ENCODE measurements at places on chromosomes 11 and 22.

DNA sequence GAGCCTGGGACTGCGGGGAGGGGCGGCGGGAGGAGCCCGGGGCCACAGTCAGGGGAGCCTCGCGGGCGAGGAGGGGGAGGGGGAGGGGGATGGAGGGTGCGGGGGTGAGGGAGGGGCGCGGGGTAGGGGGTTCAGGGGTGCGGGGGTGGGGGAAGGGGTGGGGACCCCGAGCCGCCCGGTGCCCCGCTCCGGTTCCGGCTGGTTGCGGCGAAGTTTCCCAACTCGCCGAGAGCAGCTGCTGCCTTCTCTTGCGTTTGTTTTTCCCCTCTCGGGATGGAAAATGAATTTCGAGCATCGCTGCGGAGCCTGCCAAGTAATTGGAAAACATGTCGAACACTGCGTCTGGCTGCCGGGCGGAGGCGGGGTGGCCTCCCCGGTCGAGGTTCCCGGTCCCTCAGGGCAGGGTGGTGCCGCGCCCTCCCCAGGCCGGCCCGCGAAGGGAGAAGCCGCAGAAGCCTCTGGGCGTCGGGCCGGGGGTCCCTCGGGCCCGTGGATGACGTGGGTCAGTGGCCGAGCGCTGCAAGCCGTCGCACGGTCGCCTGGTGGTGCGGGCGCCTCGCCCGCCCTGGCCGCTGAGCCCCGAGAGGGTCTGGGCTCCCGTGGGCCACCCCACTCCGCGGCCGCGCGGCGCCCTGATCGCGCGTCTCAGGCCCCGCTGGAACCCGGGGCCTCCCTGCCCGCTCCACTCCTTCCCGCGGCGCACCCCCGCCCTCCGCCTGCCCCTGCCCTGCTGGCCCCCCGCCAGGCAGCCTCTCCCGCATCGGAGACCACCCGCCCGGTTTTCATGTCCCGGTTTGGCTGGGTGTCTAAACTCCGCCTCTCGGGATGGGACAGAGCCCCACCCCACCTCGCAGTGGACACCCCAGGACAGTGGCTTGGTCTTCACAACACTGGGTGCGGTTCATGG lies 12.1 kb downstream of the SPATA19 start:
- DNase-seq: no peak

- no peak for DNase-seq
These were observed 6.3 kb downstream of the OVOL1 start for GRCh38 chr11:65793144-65793581.

- DNase-seq: no peak
These were observed 347.8 kb upstream of the PLET1 start for GRCh38 chr11:112608509-112608908.

DNA sequence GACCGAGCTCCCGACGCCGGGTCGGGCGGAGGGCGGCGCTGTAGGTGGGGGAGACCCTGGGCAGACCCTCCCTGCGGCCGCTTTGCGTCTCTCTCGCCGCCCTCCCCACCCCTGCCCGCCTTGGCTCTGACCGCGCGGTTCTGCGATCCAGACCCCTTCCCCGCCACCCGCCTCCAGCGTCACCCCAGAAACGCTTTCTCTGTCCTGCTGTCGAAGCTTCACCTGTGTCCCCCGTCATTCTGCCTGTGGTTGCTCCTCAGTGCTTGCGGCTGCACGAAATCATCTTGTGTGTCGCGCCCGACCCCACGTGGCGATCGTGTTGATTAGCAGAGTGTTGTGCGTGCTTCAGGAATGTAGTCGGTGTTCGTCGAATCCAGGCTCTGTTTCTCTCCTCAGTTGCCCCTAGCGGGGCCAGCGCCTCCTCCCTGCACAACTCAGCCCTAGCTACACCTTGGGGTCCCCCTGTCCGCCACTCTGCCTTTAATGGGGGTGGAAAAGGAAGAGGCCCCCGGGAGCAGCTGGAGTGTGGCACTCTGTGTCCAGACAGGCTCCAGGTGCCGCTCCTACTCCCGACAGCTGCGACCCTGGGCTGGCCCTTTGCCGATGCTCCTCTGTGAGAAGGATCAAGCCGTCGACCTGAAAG lies 851 bp downstream of the PTDSS2 start:
- no peak for DNase-seq

- DNase-seq: no peak
These were observed at the start of gene POU2AF2 for GRCh38 chr11:111245425-111245824. Gene POU2AF2 (plus strand): TSS chr11:111245725. CDS start chr11:111245854, 129 bp downstream.

- DNase-seq: no peak
These were observed 16.4 kb upstream of the SHANK2 start for GRCh38 chr11:71268706-71269321.

GRCh38 chr11:92651159-92651558 lies 318.3 kb upstream of the MTNR1B start:
- DNase-seq: no peak

- peak; percentile 74 for DNase-seq
These were observed 8.1 kb downstream of the PARVB start for GRCh38 chr22:44032126-44032730.

GRCh38 chr11:25886036-25886435 lies 445.9 kb upstream of the ANO3 start:
- DNase-seq: no peak

DNA sequence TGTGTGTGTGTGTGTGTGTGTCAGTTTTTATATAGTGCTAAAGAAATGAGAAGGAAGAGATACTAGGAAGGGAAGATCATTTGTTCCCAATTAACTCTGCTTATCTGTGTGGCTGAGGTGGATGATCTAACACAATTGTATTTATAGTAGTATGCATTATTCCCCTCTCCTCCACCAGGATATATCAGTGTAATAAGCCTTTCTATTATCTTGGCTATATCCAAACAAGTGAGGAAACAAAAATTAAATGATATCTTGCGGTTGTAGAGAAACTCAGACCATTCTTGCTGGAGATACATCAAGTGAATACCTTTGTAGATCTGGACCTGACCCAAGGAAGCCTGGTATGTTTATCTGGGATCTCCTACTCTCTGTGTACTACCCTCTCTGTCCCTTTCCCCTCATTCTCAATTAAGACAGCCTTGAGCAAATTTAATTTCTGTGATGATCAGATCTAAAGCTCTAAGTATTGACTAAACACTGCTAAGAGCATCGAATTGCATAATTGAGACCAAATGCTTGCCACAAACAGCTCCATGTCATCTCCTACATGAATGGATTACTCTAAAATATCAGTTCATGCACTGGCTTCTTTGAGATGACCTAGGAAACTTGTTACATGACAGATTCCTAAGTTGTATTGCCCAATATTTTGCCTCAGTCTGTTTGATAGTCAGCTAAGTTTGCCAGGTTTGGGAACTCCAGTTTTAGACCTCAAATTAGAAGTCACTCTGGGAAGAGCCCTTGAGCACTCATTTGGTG lies 185.3 kb upstream of the CTSC start:
- no peak for DNase-seq

- no peak for DNase-seq
These were observed 77.3 kb downstream of the PIWIL3 start for GRCh38 chr22:24697172-24697571.

- no peak for DNase-seq
These were observed 56.1 kb downstream of the PTPRJ start for GRCh38 chr11:48036466-48036865.

- peak; percentile 61 for DNase-seq
These were observed 59.6 kb downstream of the PISD start for GRCh38 chr22:31602259-31602952.

- no peak for DNase-seq
These were observed 1108.7 kb downstream of the BRD1 start for GRCh38 chr22:48718818-48719500.

- no peak for DNase-seq
These were observed 323.3 kb downstream of the TENM4 start for GRCh38 chr11:79117488-79117887.

- peak; percentile 50 for DNase-seq
These were observed 43.3 kb downstream of the USP35 start for GRCh38 chr11:78231962-78232501.

DNA sequence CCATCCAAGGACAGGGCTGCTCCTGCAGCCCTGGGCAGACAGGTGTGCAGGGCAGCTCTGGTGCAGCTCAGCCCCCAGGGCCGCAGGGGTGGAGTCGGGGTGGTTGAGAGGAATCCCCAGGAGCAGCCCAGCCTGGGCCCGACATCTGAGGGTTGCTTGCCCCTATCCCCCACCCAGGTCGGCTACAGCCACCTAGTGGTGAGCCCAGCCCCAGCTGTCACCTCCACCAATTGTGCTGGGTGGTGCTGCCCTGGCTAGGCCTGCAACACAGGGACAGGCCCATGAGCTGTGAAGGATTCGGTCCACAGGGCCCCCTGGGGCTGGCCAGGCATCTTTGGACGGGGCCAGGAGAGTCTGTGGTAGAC lies 29.6 kb downstream of the RTN4R start:
- DNase-seq: no peak

DNA sequence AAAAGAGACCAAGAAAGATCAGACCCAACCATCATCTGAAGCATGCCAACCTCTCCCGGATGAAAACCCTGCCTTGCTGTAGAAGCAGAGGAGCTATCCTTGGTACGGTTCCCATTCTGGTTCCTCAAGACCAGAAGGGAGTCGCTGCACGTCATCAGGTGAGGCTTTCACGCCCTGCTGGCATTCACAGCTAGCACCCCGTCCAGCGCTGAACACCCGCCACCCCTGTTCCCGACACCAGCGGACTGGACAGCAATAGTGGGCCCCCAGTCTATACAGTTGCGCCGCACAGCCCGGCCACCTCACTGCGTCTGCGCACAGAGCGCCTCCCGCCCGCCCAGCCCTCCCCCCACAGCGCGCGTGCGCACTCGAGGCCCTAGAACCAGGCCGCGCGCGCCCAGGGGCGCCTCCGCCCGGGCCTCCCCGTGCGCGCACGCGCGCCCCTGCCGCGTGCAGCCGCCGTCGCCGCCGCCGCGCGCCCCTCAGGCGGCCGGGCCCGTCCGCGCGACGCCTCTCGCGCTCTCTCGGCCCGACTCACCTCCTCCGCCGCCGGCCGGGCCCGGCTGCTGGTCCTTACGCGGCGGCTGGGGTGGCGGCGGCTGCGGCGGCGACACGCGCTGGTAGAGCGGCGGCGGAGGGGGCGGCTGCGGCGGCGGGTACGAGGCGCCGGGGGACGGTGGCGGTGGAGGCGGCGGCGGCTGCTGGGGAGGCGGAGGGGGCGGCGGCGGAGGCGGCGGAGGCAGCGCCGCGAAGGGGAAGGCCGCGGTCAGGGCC lies 706 bp downstream of the SF1 start:
- DNase-seq: peak; percentile 61

DNA sequence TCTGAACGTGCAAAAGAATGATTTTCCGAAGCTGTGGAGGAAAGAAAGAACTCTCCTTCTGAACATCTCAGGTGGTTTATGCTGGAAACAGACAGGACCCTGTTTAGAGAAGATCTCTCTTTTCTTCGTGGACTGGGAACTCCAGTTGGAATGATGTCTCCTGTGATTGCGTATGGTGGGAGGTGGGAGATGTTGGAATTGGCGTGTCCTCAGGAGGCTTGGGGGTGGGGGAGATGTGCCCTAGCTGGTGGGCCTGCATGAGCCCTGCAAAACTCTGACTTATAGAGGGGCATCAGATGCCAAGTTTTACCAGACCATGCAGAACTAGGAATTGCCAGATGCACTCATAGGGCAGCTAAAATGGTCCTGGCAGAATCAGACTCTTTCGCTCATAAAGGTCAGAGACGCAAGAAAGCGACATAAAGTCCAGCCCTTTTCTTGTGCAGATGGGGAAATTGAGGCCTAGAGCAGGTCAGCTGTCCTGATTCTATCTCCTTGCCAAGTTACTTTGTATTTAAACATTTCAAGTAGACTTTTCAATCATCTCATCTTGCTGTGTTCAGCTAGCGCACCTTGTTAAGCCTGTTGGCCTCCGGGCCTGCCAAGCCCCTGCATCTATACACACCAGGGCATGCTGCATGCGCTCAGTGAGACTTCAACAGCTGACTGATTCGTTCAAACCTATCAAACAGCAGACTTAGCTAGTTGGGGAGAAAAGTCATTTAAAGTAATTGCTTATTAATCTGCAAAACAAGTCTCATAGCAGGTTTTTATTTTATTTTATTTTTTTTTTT lies 34.2 kb upstream of the EHF start:
- no peak for DNase-seq

DNA sequence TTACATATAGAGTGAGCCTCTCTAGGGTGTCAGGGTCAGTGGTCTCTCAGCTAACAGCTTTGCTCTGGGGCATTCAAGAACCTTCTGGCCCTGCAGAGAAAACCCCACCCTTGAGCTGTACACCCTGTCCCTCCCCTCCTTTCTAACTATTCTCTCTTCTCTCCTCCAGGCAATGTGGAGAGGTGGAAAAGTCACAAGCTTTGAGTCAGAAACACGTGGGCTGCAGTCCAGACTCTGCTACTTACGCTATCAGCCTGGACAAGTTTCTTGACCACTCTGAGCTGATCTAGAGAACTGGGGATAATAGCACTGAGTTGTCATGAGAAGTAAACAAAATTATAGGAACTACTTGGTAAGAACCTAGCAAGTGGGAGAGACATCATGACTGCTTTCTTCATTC lies 10.7 kb upstream of the FAM83F start:
- DNase-seq: no peak

DNA sequence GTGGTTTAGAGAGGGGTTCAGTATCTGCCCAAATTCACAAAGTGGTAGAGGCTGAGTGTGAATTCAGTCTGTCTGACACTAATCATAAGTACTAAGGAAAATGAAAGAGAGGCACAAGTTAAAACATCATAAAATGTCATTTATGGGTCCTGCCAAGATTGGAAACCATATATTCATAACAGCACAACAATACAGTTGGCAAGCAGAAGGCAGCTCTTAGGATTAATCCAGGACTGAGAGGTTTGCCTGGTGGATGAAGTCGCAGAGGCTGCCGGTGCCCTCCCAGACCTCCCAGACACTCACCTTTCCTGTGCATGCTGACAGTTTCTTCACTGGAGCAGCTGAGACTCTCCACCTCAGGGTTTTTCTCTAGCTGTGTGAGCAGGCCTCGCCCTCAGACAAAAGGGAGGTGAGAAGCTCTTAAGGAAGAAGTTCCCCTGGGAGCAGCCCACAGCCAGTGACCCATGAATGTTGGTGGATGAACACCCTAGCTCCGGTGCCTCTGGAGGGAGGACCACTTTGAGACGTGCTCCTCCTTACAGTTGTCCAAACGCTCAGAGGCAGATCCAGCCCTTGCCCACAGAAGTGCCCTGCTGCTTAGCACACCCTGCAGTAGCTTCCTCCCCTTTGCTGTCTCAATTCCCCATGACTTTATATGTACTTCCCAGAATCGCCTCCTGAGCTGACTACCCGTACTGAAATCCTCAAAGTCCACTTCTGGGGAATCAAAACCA lies 43.7 kb downstream of the MAML2 start:
- DNase-seq: no peak
